ENCODE measurements at places on chromosomes 16 and 17.

GRCh38 chr16:70790815-70791214 is 10.1 kb downstream of the VAC14 start:
- no peak for DNase-seq

DNA sequence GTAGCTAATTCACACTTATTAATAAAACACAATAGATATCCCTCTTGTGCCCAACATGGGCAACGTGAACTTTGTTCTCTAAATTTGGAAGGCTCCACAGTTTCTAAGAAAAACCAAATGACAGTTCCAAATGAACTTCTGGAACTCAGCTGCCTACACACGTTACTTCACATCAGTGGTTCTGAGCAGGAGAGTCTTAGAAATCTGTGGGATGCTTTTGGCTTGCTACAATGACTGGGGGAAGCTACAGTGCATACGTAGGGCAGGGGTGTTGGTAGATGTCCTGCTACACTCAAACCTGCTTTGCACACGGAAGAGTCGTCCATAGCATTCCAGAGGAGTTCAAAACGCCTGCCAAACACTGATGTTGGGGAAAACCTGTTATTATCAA is 8.0 kb downstream of the TXNDC11 start:
- no peak for DNase-seq

GRCh38 chr17:8192070-8192815 is 2.3 kb upstream of the BORCS6 start:
- peak; percentile 77 for DNase-seq

- DNase-seq: no peak
Measured at GRCh38 chr17:65942592-65942991, 249.3 kb downstream of the CEP112 start.

GRCh38 chr16:84683691-84684591 is 15.9 kb upstream of the USP10 start:
- peak; percentile 52 for DNase-seq

DNA sequence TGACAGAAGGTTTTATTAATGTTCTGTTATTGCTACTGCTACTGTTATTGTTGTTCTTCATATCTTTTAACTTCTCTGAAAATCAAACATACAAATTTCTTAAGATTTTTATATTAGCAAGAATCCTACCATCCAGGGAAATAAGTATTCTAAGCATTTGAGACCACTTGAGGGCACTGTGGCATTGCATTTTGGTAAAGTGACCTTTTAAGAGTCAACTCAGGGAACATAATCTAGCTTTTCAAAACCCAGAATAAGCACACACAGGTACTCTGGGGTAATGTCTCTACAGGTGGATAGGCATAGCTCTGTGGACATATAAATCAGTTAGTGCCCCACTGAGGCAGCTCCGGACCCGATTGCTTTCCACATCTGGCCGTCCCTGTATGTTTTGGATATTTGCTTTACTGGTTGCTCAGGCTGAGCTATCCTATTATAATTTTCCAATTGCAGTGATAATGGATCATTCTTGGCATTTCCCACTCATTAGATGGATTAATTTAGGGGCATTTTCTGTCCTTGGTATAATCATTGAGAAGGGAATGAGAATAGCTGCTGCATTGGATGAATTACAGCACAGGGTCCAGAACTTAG is 1425.1 kb upstream of the CDH8 start:
- peak; percentile 31 for DNase-seq

DNA sequence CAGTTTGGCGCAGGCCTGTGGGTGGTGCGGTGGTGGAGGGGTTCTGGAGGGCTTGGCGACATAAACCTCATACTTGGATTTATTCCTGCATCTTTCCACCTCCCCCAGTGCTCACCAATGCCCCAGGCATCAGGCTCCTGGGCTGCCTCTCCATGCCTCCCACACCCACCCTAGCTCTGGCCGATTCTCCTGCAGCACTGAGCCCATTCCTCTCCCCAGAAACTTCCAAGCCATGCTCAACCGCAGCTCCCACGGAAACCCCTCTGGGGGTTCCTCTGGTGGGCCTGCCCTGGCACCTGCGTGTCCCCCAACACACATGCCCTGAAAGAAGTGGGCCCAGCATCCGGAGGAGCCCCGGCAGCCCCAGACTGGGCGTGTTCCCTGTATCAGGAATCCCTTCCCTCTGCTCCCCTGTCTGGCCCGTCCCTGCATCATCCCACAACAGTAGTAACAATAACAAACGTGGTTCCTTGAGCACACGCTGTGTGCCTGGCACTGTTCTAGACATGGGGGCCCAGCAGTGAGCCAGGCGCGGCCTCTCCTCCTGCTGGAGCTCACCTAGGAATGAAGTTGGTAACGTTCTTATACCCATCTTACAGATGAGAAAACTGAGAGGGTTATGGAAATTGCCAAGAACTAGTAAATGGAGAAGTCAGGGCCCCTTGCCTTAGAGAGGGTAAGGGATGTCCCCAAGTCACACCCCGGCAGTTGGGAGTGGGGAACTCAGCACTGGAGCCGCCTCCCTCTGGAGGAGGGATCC is 2.3 kb downstream of the PRSS21 start:
- no peak for DNase-seq

DNA sequence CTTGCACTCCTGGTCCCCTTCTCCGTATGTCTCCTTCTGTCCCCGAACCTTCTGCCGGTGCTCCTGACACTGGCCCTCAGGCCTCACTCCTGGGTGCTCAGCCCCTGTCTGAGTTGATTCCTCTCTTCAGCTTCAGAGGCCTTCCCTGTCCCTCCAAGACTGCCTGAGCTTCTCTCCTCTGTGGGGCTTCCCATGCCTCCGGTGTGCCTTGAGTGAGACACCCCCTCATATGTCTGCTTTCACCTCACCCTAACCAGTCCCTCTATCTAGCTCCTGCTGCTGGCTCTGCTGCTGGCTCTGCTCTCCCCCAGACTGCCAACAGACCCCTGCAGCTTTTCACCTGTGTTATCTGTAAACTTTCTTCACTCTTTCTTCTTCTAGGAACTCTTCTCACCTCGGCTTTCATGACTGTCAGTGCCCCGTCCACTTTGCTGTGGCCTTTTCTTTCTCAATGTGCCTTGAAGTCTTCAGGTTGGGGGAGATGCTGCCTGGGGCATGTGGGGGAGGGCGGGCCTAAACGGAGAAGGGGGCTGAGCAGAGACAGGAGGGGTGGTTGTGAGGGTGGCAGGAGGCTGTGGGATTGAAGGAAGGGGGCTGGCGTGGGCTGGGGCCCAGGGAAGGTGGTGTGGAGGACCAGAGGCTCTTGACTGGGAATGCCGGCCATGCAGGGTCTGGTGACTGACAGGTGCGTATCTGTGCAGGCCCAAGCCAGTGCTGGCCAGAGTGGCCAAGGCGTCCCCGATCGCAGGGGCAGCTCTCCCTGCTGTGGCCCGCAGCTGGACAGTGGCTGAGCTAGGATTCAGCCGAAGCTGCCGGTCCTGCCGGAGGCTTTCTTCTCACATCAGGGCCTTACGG is 81.3 kb downstream of the METRNL start:
- no peak for DNase-seq
